Stimulated activated CD4-positive, alpha-beta T cell treated with anti-CD3 and anti-CD28 coated beads, Interleukin-4, amount 100 ng/mL, for 48 hours (primary cell): ENCODE measurements at places on chromosomes 5 and 9.

DNA sequence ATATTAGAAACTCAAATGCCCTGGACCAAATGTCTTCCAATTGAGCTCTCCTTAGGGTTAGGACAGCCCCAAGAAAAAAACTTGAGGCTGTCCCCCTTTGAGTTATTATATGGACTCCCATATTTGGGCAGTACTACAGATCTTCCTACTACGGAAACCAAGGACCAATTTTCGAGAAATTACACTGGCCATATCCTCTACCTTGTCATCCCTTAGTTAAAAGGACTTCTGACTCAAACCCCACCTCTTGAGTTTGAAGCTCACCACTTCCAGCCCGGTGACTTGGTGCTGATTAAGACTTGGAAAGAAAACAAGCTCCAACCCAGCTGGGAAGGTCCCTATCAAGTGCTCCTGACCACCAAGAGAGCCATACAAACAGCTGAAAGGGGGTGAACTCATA is 497.0 kb upstream of the GRAMD2B start:
- DNase-seq, result no peak

DNA sequence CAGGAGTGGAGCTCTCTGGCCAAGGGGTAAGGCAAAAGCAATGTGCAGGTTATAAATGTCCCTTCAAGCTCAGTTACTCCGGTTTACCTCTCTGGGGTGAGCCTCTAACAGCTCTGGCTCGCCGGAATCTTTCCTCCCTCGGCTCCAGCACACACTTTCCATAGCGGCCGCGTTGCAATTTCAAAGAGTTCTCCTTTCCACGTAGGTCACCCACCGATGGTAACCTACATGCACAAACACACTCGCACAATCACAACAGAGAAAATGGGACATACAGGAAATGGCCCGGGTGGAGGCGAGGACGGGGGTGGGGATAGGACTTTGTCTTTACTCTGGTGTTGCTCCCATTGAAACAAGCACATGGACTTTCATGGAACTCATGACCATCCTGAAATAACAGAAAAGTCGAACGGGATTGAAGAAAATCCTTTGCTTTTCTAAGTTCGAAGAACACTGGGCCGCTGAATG is 1.2 kb downstream of the LHFPL2 start:
- DNase-seq, result peak; percentile 3

DNA sequence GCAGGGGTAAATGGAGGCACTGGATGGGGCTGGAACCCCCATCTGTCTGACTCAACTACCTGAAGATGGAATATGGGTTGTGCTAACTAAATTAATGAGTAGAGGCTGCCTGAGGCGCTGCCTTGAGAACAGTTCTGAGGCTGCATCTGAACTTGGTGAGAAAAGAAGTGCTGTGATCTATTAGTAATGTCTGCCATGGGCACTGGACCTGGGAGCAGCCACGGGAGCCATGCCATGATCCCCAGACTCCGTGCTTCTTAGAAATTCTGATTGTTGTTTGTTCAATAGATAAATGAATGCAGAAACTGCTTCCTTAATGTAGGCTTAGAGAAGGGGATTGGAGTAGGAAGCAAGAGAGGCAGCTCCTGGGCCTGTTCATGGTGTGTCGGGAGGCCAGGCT is 80.2 kb downstream of the KCNIP1 start:
- DNase-seq, result no peak

GRCh38 chr5:110262749-110263148 is 463.7 kb downstream of the TMEM232 start:
- no peak for DNase-seq
